ENCODE measurements at places on chromosomes 11 and 22.

DNA sequence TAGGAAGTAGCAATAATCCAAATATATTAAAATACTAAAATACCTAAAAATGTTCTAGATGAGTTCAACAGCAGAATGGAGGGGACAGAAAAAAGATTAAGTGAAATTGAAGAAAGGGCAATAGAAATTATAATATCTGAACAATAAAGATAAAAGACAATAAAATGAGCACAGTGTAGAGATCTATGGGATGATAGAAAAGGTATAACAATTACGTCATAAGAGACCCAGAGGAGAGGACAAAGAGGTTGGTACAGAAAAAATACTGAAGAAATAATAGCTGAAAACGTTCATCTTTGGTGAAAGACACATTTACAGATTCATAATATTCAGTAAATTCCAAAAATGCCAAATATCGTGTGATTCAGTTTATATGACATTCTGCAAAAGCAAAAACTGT lies 143.4 kb downstream of the TMEM135 start:
- DNase-seq = no peak

DNA sequence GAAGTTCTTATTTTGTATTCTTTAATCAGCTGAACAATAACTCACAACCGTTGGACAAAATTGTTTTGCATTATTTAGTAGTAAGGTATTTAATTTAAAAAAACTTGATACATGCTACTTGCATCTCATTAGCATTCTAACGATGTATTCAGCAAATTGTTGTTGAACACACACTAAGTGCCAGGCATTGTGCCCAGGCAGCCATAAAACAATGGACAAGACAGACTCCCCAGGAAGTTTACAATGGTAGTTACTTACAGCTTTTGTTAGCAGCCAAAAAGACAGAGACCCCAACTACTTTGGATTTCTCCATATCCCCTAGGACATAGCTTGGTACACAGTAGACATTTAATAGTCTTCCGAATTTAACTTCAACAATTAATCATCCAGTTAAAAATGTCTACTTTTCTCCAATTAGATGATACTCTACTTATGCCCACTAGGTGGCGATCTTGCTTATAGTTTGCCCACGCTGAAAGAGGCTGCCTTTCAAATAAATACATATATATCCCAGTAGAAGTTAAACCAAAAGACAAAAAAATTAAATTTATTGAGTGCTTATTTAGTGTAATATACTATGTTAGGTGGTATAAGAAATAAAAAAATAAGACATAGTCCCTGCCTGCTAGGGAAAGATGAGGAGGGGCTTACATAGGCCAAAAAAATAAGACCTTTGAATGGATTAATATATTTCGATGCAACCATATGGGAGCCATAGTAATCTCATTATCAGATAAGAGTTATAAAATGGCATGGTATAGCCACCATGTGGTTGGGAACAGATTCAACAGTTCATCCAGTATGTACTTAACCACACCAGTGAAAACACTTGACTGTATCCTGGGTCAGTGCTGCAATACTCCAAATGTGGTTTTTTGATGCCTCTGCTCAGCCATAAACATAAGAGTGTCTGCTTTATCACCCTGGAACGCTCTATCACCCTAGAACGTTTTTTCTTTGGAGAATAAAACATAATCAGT lies 2.0 kb upstream of the FJX1 start:
- no peak for DNase-seq

DNA sequence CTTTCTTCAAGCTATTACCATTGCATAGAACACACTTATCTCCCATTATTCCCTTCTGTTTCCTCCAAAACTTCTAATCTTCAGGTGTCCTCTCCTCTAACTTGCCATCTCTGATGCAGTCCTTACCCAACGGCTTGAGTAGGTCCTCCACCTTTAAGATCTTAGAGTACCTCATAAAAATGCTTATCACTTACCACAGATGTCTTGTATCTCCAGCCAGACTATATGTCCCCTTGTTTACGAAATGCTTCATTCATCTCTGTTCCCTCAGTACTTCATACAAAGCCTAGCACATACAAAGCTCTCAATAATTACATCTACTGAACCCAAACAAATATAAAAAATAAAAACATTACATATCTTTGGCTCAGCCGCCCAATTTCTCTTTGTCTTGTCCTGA lies 49.2 kb downstream of the PAK1 start:
- DNase-seq = no peak

GRCh38 chr11:67545280-67545679 lies 22.0 kb upstream of the CABP2 start:
- DNase-seq = no peak

GRCh38 chr11:118615282-118615975 lies 8.0 kb downstream of the PHLDB1 start:
- DNase-seq = no peak

- no peak for DNase-seq
Measured at GRCh38 chr22:28938286-28938833, 55.0 kb downstream of the ZNRF3 start.

DNA sequence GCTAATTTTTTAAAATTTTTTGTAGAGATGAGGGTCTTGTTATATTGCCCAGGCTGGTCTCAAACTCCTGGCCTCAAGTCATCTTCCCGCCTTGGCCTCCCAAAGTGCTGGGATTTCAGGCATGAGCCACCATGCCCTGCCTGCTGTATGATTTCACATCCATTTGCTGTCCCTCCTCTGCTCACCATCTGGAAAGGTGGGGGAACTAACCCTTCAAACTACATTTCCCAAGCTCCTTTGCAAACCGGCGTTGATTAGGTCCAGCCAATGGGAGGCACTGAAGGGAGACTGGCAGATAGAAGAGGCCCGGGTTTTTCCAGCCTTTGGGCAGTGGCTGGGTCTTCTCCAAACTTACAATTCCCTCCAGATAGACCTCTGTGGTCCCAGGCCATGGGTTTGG lies 19.3 kb downstream of the RFPL1 start:
- no peak for DNase-seq

- DNase-seq = no peak
Measured at GRCh38 chr11:35247863-35248262, 108.9 kb downstream of the CD44 start.

GRCh38 chr11:134071766-134072402 lies 3.0 kb downstream of the JAM3 start:
- no peak for DNase-seq

DNA sequence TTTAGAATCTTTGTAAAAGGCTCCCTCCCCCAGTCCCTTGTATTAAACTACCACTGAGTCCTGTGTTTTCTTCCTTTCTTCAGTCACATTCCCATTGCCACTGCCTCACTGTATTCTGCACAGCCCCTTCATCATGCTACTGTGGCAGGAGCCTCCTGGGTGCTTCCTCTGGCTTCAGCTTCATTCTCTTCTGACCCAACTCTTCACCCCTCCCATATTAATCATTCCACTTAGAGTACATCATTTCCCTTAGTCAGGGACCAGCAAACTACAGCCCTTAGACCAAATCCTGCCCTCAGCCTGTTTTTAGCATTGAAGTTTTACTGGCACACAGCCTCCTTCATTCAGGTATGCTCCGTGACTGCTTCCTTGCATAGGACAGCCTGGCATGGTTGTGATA lies 127.7 kb upstream of the MTNR1B start:
- DNase-seq = no peak

DNA sequence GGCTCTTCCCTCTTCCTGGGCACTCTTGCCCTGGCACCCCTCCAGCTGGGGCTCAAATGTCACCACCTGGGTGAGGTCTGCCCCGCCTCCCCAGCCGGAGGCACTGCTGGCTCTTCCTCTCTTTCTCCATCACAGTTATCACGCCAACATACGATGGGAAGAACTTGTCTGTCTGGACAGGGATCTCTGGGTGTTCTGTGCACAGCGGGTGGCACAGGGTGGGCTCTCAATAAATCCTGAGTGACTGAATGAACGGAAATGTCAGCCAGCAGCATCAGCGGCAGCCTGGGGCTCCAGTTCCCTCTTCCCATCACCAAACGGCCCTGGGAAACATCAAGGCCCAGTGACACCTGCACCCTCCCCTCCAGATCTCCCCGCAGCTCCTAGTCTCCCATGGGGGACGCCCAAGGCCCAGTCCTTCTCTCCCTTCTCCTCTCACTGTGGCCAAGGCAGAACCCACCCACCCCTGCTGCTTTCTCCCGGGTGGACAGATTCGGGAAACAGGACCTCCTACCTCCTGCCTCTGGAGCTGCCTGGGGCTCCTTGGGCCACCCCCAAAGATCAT lies 440 bp upstream of the SLC25A45 start:
- no peak for DNase-seq

GRCh38 chr11:74783241-74783871 lies 34.7 kb downstream of the RNF169 start:
- DNase-seq = no peak

GRCh38 chr11:54946424-54946823 lies 239.8 kb downstream of the OR4A5 start:
- DNase-seq = no peak

DNA sequence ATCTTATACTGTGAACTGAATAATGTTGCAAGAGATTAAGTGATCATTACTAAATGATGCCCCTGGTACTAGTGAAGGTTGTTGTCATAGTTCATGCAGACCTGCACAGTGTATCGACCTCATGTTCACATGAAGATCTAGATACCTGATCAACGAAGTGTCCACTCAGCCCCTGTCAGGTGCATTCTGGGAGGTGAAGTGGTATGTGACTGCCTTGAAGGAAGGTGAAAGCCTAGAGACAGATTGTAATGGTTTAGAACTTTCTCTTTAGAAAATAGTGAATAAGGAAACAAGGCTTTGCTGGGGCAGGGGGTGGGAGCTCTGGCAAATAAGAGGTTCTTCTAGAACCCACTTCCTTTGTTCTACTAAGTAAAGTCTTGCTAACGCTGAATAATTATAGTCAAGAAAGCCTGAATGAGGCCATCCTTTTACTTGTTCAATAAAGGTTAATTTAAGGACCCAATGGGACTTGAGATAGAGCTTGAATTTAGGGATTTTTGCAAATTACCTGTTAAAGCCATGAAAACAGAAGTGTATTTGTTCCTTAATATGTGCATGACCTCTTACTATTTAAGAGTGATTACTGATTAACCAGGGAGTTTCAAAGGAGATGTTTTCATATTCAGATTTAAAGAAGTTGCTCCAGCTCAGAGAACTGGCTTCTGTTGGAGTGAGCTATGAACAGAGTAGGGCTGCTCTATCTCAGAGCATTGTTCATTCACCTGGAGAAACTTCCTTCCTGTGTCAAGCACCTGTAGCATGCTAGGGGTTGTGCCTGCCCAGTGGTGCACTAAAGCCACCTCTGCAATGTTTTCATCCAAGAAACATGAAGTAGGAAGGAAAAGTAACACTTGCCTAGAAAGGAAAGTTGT lies 45.3 kb downstream of the C22orf31 start:
- no peak for DNase-seq

DNA sequence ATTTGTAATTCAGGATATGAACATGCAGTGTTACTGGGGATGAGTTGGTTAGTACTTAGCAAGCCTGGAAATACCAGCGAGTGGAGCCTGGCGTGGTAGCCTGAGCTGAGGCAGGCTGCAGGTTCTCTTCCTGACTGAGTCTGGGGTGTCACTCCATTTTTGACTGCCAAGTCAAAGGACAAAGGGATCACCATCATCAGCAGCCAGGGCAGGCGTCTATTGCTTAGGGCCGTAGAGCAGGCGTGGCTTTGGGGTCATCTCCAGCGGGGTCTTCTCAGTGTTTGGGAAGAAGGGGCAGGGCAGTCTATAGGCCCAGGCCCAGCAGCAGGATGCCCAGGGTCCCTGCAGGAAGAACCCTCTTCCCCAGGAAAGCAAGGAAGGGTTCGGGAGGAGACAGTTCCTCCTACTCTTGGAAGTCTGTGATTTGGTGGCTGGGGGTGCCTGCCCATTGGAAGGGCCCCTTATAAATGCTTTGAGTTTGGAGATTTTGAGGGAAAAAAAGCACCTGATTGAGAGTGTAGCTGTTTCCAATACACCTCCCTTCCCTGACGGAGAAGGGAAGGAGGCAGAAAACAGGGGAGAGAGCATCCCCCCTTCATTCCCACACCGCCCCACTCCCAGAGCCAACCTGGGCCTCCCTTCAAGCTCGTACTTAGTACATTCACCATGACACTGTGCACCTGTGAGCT lies 51.5 kb upstream of the SPATA19 start:
- DNase-seq = no peak

DNA sequence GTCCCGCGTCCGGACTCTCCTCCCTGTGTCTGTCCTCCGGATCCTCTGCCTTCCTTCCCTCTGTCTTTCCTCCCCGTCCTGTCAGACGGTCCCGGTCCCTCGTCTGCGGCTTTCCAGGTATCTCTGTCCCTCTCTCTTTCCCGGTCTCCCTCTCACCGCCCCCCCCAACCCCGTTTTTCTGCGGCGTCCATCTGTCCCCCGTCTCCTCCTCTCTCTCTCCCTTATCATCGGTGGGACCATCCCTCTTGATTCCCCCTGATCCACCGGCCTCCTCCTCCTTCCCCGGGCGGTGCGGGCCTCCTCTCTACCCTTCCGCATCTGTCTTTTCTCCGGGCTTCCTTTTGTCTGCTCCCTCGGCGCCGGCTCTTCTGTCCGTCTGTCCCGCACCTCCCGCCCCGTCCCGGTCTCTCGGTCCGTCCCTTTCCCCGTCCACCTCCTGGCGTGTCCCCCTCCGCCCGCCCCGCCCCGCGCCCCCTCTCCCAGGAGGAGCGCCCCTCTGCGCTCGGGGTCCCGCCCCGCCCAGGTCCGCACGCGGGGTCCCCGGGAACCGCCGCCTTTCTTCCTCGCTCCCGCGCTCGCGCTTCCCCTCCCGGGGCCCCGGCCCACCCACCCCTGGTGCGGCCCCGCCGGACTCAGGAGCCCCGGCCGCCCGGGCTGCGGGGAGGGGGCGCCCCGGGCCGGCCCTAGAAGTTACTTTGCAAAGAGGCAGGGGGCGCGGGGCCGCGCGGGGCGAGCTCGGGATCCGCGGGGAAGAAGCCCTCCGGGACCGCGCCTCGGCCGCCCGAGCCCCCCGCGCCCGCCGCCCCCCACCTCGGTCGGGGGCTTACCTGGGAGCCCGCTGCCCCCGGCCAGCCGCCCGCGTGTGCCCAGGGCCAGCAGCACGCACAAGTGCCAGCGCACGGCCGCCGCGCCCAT lies 568 bp downstream of the SCUBE1 start:
- no peak for DNase-seq

- DNase-seq = no peak
Measured at GRCh38 chr11:8640267-8640906, 42.1 kb downstream of the TRIM66 start.

- DNase-seq = no peak
Measured at GRCh38 chr22:46001046-46001425, 24.1 kb upstream of the WNT7B start.

GRCh38 chr11:46290011-46290410 lies 12.5 kb downstream of the CREB3L1 start:
- DNase-seq = no peak

GRCh38 chr11:128962896-128963295 lies 20.2 kb upstream of the TP53AIP1 start:
- no peak for DNase-seq

- DNase-seq = no peak
Measured at GRCh38 chr11:43955381-43956118, 13.1 kb downstream of the C11orf96 start.
